ENCODE measurements at places on chromosomes 1 and 21.

DNA sequence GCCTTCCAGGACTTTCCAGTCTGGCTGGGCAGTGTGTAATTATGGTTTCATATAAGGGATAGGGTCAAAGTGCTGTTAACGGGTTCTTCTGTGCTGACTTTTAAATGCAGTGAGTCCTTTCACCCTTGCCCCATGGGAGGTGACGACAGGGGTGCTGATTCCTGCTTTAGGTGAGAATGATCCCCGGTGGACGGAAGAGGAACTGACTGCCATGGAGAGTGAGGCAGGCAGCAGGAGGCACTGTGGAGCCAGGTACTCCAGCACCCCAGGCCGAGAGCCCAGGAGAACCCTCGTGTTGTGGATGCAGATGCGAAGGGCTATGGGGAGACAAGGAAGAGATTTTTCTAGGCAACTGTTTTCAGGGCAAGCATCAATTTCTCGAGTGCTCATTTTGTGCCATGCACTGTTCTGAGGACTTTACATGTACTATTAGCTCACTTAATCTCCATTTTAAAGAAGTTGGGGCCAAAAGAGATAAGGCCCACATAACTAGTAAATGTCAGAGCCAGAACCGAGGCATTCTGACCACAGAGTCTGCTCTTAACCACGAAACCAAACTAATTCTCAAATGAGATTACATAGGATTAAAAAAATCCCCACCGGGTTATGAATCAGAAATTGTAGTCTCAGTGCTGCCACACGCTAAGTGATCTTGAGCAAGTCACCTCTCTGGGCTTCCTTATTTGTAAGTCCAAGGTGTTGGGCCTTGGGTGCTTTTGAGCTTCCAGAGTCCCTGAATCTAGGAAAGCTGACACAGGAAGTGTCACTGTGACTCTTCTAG lies 28.2 kb downstream of the STPG1 start:
- no peak for DNase-seq

DNA sequence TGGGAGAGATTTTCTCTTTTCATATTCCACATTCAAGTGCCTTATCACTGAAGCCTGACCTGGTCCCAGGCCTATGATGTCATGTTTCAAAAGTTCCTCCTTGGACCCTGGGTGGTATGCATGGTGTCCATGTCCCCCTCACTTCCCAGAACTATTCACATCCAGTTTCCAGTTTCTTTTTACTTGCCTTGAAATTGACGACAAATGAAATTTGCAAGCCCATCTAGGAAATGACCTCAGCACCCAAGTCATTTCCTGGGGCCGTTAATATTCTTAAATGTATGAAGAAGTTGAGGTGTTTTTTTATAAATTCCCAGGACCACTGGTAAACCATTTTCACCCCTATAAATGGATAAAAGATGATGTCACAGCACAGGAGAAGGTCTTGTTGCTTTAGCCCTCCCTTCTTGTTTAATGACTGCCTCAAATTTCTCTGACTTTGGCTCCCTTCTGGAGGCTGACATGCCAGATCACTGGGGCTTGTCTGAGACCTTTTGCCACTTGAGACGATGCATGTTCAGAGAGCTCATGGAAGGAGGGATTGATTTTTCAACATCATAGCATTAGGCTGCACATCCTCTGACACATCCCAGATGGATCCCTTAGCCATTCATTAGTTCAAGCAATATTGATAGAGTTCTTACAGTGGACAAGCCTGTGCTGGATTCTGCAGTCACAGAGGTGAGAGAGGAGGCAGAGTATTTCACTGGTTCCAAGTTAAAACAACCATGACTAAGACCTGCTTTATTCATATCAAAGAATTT lies 221.3 kb downstream of the PLPP3 start:
- no peak for DNase-seq

DNA sequence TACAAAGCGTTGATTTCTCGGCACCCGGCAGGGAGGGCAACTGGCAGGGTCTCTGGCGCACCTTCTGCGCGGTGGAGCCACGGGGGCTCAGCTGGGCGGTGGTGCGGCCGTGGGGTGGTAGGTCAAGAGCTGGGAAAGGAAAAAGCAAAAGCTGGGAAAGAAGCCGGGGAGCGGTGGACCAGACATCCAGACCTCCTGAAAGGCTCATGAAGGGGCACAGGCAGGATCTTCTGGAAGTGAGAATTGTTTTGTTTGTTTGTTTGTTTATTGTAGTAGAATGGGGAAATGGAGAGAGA lies 7.2 kb upstream of the RNU1-1 start:
- no peak for DNase-seq

- no peak for DNase-seq
These were observed 89.8 kb downstream of the KIF14 start for GRCh38 chr1:200530623-200531261.

GRCh38 chr1:82640352-82640751 lies 839.6 kb downstream of the ADGRL2 start:
- DNase-seq, result no peak

GRCh38 chr1:14067711-14068110 lies 367.7 kb downstream of the PRDM2 start:
- no peak for DNase-seq

DNA sequence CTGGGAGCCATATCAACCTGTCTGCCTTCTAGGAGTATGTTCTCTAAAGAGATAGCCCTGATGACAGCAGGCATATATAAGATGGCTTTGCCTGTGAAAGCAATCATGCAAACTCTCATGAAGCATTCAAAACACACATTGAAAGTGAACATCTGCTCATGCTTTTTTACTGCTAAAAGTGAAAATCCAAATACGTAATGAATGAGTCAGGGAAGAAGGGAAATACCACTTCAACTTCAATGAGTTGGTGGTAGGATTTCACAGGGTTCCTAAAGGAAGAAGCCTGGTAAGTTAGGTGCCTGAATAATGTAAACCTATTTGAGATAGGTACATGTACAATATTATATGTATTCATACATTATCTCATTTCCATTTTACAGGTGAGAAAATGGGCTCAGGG lies 50.5 kb upstream of the SLFNL1 start:
- DNase-seq, result no peak

GRCh38 chr1:78045926-78046778 lies at the start of gene GIPC2:
Gene GIPC2 (plus strand): TSS chr1:78045966. CDS start chr1:78046095, 129 bp downstream.
- DNase-seq, result peak; percentile 34

DNA sequence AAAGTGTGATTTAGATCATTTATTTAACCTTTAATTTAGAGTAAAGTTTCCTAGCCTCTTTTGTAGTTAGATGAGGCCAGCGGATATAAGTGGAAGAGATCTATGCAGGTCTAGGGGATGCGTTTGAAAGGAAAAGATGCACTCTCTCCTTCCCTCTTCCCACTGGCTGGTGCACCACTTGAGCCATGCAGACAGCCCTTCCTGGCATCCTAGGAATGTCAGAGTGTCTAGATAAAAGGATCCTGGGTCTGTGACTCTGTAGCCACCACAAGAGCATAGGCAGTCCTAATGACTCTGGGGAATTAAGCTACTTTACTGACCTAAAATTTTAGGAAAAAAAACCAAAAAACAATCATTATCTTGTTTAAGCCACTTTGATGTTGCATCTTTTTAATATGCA lies 16.0 kb upstream of the STUM start:
- DNase-seq, result no peak

DNA sequence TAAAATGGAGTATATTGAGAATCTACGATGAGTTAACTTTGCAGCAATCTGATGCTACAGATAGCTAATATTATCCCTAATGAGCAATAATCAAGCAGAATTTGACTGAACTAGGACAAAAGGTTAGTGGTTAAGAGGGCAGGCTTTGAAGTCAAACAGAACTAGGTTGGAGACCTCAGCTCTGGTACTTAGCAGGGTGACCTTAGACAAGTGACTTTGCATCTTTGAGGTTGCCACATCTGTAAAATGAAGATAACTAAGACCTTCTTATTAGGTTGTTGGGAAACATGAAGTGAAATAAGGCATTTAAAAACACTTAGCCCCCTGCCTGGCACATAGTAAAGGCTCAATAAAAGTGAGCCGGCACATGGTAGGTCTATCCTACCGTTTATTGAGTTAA lies 4.3 kb upstream of the FUCA1 start:
- DNase-seq, result no peak

Data from femur (tissue), 1 donor.